Stimulated activated CD8-positive, alpha-beta memory T cell treated with anti-CD3 and anti-CD28 coated beads, Interleukin-4, amount 100 ng/mL, for 1 hour (primary cell): ENCODE measurements at places on chromosomes 11 and 22.

DNA sequence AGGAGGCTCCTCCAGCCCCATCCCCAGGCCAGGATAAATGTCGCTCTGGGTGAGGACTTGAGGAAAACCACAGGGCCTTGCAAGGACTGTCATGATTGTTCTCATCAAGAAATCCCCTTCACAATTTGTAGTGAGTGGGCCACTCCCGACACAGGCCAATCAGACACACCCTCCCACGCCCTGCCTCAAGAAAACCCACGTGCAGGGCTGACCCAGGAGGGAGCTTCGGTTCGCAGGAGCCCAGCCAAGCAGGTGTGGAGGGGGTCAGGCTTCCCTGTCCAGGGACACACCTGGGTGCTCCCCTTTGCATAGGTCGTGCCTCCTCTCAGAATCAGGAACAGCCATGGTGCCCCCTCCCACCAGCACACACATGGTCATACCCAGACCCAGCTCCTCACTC is 43.2 kb downstream of the SHANK2 start:
- DNase-seq: no peak

DNA sequence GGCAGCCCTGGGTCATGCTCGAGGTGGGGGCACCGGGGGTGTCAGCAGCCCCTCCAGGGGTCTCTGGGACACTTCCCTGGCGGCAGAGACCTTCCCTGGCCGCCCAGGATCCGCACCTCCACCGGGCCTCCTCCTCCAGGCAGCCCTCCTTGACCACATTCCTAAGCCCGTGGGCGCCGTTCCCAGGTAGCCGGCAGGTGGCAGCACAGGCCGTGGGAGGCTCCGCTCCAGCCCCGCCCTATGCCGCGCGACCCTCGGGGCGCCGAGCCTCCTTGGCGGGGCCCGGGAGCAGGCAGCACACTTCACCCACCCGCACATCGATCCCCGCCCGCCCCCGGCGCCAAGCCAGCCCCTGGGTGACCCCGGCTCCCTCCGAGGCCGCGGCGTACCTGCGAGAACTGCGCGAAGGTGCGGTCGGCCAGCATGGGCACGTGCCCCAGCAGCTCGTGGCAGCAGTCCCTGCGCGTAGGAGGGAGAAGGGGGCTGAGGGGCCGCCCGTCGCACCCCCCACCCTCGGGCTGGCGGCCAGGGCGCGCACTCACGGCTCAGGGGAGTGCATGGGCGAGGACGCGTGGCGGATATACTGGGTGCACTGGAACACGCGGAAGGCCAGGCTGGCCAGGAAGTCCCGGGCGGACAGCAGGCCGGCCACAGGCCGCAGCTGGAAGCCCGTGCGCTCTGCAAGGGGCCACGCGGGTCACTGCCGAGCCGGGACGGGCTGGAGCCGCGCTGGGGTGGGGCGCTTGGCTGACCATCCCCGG is 5.3 kb upstream of the INS start:
- no peak for DNase-seq

DNA sequence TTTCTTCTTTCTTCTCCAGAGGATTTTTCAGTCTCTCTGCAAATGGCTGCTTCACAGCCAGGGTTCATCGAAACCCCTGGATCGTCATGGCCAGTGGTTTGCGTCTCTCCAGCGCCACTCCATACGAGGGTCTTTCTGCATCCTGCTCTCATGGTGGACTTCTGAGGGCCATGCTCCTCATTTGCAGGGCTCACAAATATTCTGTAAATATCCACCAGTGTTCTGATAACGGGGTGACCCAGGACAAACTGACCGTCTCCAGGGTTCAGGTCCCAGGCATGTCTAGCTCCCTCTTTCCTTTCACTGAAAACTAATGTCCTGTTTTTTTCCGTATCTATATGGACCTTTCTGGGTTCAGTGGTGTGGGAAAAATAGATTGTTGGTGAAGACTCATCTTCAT is 15.7 kb upstream of the VPREB1 start:
- no peak for DNase-seq

DNA sequence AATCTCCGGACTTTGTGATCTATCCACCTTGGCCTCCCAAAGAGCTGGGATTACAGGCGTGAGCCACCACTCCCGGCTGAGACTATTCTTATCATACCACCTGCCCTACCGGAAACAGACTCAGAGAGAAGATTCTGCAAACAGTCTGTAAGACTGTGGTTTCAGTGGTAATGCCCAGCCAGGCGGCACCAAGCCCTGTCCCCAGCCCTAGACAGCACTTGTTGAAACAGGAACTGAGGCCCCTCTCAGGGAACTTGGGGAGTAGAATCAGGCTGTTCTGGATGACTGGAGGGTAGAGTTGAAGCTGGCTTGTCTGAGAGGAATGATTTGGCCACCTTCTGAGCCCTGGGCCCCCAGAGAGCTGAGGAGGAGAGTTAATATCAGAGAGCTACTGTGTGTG is 1.3 kb upstream of the INSC start:
- no peak for DNase-seq

GRCh38 chr11:19378814-19379213 is 138.1 kb upstream of the E2F8 start:
- DNase-seq: no peak

- no peak for DNase-seq
Observed at GRCh38 chr11:43732225-43732624, 51.7 kb downstream of the HSD17B12 start.

GRCh38 chr11:115926138-115926537 is 421.9 kb upstream of the CADM1 start:
- DNase-seq: no peak

- no peak for DNase-seq
Observed at GRCh38 chr11:121352251-121352891, 59.8 kb downstream of the SC5D start.

DNA sequence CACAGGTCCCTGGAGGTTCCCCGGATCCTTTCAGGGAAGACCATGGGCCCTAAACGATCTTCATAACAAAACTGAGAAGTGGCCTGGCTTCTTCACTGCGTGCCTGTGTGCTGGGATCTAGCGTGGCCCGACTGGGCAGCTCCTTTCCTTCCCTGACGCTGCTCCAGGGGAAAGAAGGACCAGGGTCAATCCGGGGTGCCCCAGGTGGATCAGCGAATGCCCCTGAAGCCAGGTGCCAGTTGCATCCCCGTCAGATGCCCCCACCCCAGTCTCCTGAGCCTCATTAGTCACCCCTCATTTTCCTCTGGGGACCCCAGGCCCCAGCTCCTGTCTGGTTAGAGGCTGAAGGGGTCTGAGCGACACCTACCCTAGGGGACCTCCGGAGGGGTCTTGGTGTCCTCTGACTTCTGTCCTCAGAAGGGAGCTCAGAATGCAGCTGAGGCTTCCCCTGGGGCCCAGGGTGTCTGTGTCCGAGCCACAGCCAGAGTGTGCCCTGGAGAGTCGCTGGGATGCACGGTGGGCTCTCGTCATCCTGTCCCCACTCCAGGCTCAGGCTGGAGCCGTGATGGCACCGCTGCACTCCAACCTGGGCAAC is 18.7 kb upstream of the MUC6 start:
- no peak for DNase-seq

- DNase-seq: no peak
Observed at GRCh38 chr11:80727315-80727714, 1286.5 kb upstream of the TENM4 start.

DNA sequence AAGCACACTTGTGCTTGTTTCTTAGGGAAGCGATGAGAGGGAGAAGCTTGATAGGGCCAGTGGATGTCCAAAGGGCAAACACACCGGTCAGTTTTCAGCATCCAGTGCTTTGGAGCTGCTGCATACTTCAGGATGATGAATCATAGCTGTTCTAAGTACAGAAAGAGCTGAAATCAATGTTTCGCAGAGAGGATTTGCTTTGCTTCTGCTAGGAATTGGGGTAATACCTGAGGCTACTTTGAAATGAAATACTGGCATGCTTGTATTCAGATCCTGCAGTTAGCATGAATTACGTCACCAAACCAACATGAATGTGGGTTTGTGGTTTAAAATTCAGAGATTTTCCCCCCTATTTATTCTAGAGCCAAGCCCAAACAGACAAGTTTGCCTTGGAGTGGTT is 41.7 kb upstream of the SC5D start:
- DNase-seq: no peak

DNA sequence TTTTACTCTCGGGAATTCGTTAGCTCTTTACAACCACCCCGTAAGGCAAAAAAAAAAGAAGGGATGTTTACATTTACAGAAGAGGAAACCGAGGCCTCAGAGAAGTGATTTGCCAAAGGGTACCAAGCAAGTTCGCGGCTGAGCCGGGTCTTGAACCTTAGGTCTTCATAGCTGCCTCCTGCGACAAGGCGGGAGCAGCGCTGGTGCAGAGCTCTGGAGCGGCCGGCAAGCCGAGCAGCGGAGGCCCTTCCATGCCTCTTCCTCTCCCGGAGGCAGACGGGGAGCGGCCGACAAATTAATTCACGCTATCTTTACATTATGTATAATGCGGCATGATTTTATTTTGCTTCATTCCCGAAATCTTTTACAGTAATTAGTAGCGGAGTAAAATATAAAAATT is 536.3 kb downstream of the INSC start:
- DNase-seq: no peak

DNA sequence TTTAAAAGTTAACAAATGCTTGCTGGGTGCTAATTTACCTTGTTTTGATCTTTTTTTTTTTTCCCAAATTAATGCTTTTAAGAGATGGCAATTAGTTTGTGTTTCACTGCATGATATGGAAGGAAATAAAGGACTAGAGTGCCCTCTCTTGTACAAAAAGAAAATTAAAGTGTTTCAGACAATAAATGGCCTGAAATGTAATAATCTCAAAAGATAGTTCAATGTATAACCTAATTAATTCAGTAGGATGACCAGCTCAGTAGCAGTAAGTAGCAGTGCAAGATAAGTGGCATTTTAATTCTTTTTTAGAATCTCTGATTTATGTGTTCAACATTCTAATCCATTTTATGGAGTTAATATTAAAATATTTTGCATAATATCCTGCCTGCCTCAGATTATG is 39.9 kb upstream of the MYO18B start:
- DNase-seq: no peak

GRCh38 chr11:68012843-68013610 is 2.9 kb downstream of the ALDH3B1 start:
- no peak for DNase-seq

GRCh38 chr11:10454878-10455631 is at the start of gene AMPD3:
Gene AMPD3 (plus strand): TSS chr11:10455264. CDS start chr11:10461520, 6,256 bp downstream.
- DNase-seq: no peak

GRCh38 chr11:74284466-74284865 is 27.0 kb downstream of the P4HA3 start:
- no peak for DNase-seq

GRCh38 chr11:61728940-61729219 is 23.6 kb upstream of the MYRF start:
- DNase-seq: no peak

GRCh38 chr11:66659763-66660162 is 17.9 kb downstream of the RBM4B start:
- no peak for DNase-seq

DNA sequence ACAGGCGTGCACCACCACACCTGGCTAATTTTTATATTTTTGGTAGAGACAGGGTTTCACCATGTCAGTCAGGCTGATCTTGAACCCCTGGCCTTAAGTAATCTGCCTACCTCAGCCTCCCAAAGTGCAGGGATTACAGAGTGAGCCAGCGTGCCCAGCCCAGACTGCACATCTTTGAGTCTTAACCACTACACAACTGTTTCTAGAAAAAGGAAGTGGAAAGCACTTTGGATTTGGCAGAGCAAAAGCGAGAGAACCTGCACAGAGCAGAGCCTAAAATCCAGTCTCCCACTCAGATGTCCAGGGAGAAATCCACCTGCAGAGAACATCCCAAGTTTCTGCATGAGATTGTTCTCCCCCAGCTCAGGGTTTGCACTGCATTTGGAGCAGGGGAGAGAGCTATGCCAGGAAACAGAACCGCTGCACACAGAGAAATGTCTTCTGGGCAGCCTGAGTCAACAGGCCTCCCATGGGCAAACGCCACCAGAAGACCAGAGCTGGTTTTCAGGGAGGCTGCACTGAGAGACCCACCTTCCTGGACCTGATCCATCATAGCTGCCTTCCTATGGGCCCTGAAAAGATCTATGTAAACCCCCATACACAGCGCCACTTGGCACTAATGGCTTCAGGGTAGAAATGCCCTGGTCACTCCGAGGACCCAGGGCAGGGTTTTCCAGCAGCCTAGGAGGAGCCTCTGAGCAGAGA is 54.0 kb downstream of the RPUSD4 start:
- DNase-seq: no peak

DNA sequence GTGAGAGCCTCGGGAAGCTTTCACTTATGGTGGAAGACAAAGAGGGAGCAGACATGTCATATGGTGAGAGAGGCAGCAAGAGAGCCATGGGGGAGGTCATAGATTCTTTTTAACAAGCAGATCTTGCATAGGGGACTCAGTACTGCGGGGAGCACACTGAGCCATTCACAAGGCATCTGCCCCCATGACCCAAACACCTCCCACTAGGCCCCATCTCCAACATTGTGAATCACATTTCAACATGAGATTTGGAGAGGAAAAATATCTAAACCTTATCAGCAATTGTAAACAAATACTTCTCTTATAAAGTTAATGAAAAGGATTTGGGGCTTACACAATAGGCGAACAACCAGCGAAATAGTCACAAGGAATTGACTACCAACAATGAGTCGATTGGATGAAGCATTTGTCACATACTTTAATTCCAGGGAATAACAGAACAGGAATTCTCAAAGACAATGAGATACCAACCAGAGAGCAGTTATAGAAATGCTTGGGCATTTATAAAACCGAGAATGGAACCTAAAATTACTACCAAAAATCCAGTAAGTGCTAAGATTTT is 7.3 kb downstream of the DDI1 start:
- no peak for DNase-seq

DNA sequence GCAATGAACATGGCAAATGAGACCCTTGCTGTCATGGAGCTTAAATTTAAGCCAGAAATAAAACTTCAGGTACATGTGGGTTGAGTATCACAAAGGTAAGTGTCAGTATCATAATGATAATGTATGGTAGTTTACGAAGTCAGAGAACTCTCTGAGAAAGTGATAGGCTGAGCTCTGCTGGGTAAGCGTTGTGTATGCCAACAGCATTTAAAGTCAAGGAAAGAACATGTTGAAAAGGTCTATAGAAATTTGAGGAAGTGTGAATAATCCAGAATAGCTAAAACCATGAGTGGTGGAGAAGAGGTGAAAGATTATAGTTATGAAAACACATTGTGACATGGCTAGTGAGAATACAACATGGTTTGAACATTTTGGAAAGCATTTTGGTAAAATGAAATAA is 17.4 kb upstream of the CTSC start:
- DNase-seq: no peak

- no peak for DNase-seq
Observed at GRCh38 chr22:27419473-27419872, 382.1 kb downstream of the MN1 start.

GRCh38 chr22:43129426-43130425 is 13.5 kb downstream of the MCAT start:
- no peak for DNase-seq

- no peak for DNase-seq
Observed at GRCh38 chr22:38415561-38416321, 39.3 kb downstream of the KCNJ4 start.
